ENCODE measurements at places on chromosomes 4 and X.
A peak's percentile ranks its signal among the peaks of the same experiment; 100 is the strongest.

GRCh38 chrX:134418317-134419113 lies 41.5 kb upstream of the HPRT1 start:
- DNase-seq = no peak

GRCh38 chr4:155419266-155419665 lies 42.5 kb upstream of the MAP9 start:
- peak; percentile 83 for DNase-seq

- DNase-seq = peak; percentile 87
Measured at GRCh38 chr4:76179398-76180318, 31.5 kb upstream of the NUP54 start.

DNA sequence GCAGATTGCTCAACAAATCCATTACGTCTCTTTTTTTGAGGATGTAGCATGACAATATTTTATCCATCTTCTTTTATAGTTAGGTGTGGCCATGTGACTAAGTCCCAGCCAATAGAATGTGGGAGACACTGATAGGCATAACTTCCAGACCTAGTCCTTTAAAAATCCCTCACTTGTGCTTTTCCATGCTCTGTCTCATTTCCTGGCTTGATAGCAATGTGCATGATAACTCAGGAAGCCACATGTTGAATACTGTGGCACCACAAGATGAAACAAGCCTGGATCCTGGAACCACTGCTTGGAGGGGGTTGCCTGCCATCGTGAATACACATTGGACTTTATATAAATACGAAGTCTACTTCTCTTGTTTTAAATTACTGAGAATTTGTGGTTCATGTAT lies 184.0 kb upstream of the NEIL3 start:
- no peak for DNase-seq

- no peak for DNase-seq
Measured at GRCh38 chr4:39898015-39898414, 79.7 kb downstream of the PDS5A start.

- no peak for DNase-seq
Measured at GRCh38 chrX:119497185-119497584, 28.9 kb downstream of the SLC25A5 start.

DNA sequence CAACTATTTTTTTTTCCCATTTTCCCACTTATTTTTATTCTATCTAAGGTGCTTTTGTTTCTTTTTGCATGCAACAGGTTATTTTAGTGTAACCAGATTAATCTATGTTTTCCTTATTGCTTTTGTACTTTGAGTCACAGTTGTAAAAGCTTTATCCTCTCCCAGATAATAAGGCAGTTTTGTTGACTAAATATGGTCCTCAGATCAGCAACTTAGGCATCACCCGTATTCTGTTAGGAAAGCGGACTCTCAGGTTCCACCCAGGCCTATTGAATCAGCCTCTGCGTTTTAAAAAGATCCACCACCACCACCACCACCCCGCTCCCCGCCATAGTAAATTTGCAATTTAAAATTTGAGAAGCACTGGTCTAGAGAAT lies 58.6 kb upstream of the USP9X start:
- DNase-seq = peak; percentile 12

GRCh38 chrX:55777596-55777995 lies 60.0 kb downstream of the RRAGB start:
- no peak for DNase-seq

- no peak for DNase-seq
Measured at GRCh38 chr4:8539661-8540060, 40.5 kb upstream of the GPR78 start.

DNA sequence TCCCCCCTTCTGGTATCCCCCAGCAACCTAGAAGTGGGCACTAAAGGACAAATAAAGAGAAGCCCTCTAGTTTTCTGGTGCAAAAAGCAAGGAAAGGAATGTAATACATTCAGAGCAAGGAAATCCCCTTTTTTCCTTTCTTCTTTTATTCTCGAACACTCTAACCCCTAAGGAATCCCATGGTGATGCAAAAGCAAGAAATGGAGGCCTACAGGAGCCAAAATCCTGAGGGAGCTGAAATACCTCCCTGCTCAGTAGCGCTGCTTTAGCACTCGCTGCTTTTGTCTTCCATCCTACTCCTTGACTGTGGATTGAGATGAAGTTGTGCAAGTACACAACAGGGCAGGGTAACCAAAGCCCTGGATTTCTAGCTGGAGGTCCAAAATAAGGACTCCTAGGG lies 251.0 kb downstream of the PRDM5 start:
- no peak for DNase-seq

GRCh38 chr4:30879855-30880598 lies 159.9 kb downstream of the PCDH7 start:
- no peak for DNase-seq

GRCh38 chrX:125420809-125421208 lies 101.1 kb downstream of the TEX13C start:
- DNase-seq = no peak

DNA sequence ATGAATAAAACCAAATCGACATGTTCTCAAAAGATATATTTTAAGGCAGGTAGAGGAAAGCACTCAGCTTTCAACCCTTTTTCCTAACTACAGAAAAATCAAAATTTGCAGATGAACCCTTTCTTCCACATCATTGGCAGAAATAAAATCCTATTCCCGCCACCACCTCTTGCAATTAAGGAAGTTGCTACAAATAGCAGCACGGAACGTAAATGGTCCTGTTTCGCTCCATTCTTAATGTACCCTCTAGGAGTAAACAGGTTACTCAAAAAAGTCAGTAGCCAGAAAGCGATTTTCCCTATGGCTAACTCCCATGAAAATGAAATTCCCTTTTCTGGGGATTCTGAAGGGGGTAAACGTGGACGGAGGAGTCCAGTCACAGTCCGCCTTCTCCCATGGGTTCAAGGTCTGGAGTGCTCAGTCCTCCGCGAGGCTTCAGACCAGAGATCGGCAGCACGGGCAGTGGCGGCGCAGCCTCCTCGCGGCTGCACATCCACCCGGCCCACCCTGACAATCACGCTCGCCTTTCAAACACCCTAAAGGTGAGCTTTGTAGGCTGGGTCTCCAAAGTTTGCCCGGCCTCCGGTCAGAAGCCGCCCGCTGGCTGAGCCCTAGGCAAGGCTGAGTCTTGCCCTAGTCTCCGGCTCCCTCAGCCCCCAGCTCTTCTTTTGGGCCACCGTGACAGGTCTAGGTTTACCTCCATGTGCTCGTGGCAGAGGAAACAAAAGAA lies 1.8 kb downstream of the ATP11C start:
- peak; percentile 11 for DNase-seq

DNA sequence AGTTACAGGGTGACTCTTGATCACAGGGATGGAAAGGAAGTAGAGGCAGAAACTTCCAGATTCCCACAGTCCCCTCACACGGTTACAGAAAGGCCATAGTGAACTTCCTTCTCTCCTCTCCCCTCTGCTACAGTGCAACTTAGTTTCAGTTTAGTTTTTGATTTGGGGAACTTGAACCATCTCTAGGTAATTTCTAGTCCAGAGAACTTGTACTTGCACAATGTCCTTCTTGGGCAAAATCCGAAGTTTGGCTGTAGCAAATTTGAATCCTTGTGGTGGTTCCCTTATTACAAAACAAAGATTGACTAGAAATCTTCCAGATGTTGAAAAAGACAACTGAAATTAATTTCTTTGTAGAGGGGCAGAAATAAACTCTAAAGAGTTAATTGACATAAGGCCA lies 1.2 kb upstream of the BLTP1 start:
- DNase-seq = no peak

DNA sequence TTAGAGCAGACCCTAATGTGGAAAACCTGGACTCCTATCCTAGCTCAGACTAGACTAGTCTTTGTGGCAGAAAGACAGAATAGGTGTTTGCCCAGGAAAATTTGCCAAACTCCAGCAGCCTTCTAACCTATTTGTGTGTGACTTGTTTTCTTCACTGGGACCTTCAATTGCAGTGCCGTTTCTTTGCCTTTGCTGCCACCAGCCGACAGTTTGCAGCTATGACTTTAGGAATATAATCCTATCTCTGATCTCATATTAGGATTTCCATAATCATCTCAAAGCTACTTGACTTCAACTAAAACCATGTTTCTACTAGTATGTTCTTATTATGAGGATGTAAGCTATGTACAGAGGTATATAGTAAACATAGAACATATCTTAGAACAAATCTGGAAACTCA lies 60.2 kb upstream of the PGAM4 start:
- peak; percentile 30 for DNase-seq

DNA sequence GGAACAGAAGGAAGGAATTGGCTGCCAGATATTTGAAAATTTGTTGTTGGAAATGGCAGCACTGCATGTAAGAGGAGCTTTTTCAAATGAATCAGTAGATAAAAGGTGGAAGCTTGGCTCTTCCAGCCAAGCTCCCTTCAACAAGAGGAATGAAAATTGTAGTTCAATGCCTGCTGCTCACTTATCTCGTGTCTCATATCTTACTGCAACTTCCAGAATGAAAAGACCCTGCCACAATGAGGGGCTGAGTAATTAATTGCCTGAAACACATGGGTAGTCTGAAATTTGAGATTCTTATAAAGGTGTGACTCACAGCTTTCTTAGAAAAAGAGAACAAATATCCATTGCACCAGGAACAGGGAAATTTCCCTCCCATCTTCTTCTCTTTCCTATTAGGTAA lies 53.0 kb downstream of the HAND2 start:
- no peak for DNase-seq

DNA sequence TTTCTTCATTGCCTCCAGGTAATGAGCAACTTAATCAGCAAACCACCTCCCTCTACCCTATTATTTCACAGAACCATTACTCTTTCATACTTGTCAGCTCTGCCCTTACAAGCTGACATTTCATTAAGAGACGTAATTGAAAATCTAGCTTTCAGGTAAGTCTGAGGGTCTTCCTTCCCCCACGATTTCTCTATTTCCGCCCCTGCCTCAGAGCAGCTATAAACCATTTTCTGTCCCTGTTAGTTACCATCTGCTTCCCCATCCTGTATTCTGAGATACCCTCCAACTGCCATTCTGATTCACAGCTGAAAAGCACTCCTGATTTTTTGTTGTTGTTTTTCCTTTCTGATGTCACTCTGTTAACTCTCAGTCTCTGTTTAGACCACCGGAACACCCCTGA lies 37.1 kb downstream of the SH3RF1 start:
- DNase-seq = no peak

GRCh38 chrX:104098151-104098808 lies 14.0 kb upstream of the ZCCHC18 start:
- peak; percentile 79 for DNase-seq

GRCh38 chr4:46503739-46504138 lies 113.8 kb upstream of the GABRA2 start:
- DNase-seq = peak; percentile 19

DNA sequence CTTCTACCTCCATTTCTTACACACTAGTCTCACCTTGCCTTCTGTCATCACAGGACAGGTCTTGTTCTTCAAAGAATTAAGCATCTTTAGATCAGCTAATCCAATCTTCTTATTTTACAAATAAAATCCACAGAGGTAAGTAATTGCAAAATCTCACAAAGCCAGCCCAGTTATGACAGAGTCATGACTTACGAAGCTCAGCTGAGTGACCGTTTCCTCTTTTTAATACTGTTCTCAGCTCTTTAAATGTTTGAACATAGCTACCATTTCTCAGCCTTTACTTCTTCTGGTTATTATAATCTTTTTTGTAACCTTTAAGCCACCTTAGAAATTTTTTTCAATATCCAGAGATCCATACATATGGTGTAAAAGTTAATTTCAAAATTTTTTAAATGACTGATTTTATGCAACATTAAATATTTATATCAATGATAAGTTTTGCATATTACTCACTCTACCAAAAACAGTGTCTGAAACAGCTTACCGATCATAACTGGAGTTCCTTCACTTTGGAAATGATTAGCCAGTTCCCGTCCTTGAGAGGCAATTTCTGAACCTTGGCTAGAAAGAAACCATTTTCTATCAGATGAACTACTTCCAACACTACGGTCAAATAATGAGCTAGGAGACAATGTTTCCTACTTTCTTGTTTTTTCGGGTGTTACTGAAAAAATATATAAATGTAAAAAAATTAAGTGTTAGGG lies 8.8 kb downstream of the ANKRD37 start:
- no peak for DNase-seq

DNA sequence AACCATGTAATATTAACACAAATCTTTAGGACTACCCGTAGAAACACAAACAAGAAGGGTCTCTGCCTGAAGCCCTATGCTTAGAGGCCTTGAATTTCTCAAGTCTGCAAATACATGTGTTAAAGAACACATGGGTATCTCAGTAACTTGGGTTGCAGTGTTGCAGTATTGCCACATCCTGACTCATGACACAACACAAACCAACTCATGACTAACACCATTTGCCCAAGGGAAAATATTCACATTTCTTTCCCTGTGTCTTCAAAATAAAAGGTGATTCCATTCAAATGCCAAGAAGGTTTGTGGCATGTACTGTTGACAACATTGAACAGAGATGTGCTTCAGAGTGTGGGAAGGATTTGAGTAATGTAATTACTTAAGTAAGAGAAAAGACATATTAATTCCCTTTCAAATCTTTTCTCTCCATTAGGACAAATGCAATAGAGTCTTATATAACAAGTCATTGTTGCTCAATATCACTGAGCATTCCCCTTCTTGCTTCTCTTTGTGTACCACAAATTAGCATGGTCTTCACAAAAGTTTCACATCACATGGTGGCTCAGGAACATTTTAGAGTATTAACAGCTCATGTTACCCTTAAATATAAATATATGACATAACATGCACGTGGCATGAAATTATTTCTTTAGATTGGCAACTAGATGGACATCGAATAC lies 487.1 kb downstream of the STPG2 start:
- peak; percentile 70 for DNase-seq

- DNase-seq = peak; percentile 30
Measured at GRCh38 chrX:72169008-72169728, 12.4 kb upstream of the PIN4 start.

DNA sequence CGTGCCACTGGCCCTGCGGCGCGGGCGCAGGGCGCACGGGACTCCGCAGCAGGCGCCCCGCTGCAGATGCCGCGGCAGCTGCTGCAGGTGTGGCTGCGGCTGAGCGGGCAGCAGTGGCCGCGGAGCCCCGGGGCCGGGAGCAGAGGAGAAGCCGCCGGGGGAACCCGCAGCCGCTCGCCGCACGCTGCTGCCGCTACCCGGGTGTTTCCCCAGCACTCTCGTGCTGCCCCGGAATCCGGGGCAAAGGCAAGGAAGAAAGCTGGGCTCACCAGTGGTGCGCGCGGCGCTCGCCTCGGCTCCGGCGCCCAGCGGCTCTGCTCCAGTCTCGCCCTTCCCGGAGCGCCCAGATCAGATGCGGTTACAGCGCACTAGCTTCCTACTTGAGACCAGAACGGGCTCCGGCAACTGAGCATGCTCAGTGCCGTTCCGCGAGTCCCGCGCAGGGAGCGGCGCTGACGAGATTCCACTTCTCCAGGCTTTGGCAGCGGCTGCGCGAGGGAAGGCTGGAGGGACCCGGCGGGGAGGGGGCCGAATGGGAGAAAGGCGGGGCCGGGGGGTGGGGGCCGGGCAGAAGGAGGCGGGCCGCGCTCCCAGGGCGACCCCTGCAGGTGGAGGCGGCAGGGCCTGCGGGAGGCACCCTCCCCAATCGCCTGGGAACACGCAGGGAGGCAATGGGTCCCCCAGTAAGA lies at the start of gene APBB2:
APBB2 (minus strand) TSS at position 407 of the 689 bp plus-strand sequence. CDS start 181,288 bp downstream, outside the sequence.
- peak; percentile 98 for DNase-seq

GRCh38 chr4:172392741-172393140 lies 579.5 kb downstream of the GALNTL6 start:
- DNase-seq = no peak

Measured in fibroblast of villous mesenchyme (primary cell).